Osteocyte (in vitro differentiated cells): ENCODE measurements at places on chromosomes 4 and X.

DNA sequence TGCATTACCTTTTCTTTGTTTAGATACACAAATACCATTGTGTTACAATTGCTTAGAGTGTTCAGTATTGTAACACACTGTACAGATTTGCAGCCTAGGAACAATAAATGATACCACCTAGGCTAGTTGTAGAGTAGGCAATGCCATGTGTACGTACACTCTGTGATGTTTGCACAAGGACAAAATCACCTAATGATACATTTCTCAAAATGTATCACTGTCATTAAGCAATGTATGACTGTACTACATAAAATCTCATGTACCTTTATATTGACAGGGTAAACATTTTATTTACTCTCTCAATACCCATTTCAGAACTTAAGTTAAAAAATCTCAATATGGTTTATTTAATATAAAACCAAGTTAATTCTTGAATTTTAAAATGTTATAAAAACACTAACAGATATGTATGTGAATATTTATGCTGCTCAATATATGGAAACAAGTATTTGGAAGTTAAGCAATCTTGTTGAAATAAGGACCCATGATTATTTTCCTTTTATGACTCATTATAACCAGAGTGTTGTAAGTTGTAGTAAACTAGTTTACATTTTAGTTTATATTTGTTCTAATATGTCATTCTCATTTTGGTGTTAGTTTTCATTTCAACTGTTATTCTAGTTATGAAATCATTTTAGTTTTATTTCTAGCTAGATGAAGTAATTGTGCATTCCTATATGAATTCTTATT is 409.2 kb downstream of the TLL1 start:
- DNase-seq: no peak

GRCh38 chrX:10633722-10634121 is 13.3 kb upstream of the MID1 start:
- DNase-seq: no peak

- DNase-seq: no peak
Observed at GRCh38 chr4:184475096-184475461, 729 bp upstream of the IRF2 start.

DNA sequence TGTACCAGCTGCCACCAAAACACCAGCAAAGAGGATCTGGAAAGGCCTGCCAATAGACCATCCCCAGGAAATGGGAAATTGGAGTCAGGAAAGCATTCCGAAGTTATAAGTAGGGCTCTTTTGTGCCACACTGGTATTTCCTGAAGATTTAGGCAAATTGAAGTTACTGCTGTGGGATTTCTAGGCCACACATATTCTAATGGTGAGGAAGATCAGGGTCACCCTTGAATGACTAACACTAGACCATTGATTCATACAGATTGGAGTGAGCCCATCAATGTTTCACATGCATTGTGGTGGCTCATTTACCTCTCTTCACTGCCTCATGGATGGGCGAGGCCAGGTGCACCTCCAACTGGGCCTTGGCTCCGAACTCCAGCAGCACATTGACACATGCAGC is 22.6 kb downstream of the ASB11 start:
- no peak for DNase-seq

GRCh38 chrX:40734971-40735324 is 394 bp downstream of the MED14 start:
- no peak for DNase-seq

GRCh38 chrX:121161501-121161933 is 114.1 kb downstream of the GLUD2 start:
- no peak for DNase-seq

- DNase-seq: no peak
Observed at GRCh38 chrX:45601052-45601451, 400.4 kb upstream of the DIPK2B start.

DNA sequence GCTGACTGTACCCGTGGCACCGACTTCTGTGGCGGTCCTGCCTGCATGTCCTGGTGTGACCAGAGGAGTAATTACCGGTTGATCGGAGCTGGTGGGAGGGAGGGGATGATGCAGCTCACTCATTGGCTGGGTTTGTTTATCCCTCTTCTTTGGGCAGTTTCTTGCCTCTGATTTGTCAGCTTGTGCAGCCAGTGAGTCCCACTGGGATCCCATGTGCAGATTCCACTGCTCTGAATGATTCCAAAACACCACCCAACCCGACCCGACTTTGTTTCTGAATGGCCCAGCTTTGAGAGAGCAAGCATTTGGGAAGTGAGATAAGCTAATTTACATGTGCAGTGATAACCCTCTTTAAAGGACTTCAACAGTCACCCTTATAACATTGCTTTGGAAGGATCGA is 13.8 kb downstream of the FHDC1 start:
- no peak for DNase-seq

DNA sequence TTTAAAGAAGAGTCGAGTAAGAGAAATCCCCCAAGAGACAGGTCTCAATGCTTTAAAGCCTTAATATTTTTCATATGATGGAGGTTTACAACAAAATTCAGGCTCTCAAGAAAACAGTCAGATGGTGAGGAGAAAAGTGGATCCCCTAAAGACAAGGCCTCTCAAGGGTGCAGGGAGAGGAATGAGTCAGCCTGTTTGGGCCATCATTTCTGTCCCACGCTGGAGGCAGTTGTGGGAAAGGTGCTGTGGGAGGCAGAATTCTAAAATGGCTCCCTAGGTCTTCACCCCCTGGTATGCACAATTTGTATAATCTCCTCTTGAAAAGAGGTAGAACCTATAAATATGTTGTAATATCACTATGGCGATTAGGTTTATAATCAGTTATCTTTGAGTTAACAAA is 4.6 kb upstream of the TIFA start:
- DNase-seq: no peak
